ENCODE measurements at places on chromosomes 6 and 20.

DNA sequence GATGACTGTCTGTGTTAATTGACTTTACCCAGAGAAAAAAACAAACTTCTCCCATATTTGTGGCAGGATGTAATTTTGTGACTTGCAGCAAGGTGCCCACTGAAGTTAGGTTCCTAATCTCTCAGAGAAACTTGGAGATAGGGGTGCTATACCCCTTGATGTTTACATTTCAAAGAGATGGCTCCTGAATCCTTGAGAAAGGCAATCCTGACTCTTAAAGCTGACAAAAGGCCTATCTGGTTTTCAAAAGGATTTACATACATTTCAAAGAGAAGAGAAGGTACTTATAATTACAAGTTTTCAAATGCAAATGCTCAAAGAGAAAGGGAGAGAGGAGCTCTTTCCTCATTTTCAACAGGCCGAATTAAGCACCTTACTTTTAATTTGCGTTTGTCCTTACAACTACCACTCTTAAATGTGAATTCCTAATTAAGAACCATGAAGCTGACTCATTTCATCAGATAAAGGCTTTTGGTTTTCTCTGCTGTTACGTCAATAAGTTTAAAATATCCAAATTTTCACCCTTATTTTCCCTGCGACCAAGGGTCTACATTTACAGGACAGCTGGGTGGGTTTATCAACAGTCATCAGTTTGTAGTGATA is 711.8 kb upstream of the MAP3K7 start:
- no peak for DNase-seq

GRCh38 chr6:64732888-64733287 is 974.1 kb downstream of the EYS start:
- DNase-seq, result no peak

GRCh38 chr6:162409741-162410691 is 317.6 kb downstream of the PRKN start:
- DNase-seq, result no peak

DNA sequence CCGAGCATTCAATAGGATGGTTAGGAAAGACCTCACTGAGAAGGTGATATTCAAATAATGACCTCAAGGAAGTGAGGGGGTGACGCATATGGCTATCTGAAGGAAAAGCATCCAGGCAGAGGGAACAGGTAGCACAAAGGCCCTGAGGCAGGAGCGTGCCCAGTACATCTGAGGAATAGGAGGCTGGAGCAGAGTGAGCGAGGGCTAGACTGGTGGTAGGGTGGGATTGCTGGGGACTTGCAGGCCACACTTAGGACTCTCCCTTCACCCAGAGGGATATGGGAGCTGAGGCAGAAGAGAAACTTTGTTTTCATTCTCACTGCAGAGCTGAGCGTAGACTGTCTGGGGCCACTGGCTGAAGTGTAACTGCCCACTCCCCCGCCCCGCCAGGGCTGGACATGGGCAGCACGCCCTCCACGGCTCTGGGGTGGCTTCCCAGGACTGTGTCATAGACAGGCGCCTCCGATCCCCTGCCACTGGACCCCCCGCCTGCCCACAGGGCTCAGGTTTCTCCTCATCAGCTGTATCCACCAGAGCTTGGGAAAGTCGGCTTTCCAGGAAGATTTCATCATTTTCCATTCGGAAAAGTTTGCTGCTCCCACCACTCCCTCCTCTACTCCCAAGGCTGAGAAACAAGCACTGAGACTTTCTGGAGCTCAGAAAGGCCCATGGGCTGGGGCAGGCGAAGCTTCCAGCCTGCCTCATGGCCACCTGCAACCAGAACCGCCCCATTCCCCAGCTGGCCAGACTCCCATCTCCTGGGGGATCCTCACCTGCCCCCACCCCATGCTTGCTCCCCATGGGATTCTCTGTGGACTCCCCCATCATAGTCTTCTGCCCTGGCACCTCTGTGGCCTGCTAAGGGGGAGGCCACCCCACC is 142.6 kb downstream of the MRPL14 start:
- no peak for DNase-seq

GRCh38 chr6:170036916-170037315 is 254.0 kb downstream of the DLL1 start:
- no peak for DNase-seq

Data from activated naive CD4-positive, alpha-beta T cell (primary cell).